Anterior cingulate cortex (tissue), 58 donors: ENCODE measurements at places on chromosomes 4 and X.

- no peak for DNase-seq
Observed at GRCh38 chrX:67543818-67544217, at the start of gene AR. Gene AR (plus strand): TSS chrX:67544021. CDS start chrX:67545147, 1,126 bp downstream.

DNA sequence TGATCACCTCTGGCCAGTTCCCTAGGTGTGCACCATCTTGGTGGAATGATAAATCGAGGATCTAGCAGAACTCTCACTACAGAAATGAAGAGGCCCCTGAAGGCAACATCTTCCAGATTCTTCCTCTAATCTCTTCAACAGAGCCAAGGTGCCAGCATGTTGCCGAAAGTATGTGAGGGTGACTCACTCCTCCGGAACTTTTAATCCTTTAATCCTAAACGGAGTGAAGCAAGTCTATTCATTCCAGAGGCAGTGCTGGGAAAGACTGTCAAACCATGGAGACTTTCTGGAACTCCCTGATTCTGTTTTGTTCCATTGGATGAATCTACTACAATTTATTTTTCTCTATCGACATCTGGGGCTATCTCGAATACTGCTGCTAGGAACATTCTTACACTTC is 68.7 kb downstream of the SUPT20HL2 start:
- no peak for DNase-seq

DNA sequence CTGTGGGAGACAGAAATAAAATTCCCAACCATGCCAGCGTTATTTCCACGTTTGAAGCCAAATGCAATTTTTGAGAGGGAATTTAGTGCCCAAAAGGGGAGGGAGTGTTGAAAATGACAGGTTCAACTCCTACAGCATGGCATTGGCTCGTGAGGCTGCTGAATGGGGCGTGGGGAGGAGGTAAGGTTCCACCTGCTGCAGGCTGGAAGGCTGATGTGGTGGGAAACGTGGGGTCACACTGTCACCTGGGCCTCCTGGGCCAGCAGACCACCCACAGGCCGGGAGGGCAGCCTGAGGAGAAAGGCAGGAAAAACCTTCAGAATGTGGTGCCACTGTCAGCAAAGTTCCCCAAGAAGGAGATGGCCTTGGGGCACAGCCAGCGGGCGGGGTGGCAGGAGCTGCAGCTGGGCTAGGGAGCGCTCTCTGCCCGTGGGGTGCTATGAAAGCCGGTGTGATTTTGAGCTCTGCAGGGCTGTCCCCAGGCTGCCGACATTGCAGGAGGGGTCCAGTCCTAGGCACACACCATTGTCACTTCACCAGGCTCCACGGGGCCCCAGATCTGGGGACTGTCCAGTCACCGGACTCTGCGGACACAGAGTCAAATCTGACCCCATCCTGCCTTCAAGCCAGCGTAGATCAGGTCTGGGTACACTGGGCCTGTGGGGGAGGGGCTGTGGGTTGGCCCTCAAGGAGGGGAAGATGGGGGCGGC is 19.6 kb downstream of the MSANTD1 start:
- DNase-seq, result no peak

DNA sequence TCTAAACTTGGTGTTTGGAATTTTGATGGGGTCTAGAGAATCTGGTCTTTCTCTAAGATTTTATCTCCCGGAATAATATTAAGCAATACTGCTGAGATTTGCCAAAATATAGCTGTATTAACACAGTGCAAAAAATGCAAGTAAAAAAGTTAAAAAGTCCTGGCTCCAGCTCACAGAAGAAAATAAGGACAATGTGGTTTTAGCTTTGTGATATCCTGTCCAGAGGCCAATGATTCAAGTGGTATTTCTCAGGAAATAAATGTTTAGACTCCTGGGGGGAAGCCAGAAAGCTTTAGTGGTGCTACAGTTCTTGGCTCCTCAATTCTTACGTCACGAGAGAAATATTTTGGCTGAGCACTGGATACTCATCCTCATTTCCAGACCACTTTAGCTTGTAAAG is 40.9 kb upstream of the IL13RA2 start:
- no peak for DNase-seq

DNA sequence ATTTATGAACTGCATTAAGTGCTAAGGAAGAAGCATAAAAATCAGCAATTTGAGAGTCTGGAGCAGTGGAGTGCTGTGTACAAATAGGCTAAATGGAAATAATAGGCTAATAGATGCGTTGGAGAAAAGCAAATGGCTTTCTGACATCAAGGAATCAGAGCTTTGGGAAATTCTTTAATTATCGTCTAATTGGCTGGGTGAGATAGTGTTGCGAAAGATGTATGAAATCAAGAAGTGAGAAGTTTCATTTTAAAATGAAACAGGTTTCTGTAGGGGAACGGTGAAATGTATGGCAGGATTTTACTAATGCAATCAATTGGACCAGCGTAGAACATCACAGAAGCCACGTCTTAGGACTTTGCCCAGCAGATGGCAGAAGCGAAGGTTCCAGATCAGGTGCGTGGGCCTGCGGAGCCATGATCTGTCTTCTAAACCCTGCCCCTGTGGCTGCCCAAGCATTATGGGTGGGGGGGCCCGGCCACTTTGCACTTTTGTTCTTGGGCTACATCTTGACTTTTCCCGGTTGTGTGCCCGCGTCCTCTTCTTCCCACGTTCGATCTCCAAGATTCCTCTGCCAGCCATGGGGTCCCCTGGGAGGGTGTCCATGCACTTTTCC is 118.5 kb upstream of the SHISA3 start:
- DNase-seq, result no peak
